Activated CD8-positive, alpha-beta memory T cell treated with anti-CD3 and anti-CD28 coated beads, Interleukin-2, amount 10 ng/mL, durations not matched to agents 7 days and 5 days (primary cell): ENCODE measurements at places on chromosomes 1 and 21.

DNA sequence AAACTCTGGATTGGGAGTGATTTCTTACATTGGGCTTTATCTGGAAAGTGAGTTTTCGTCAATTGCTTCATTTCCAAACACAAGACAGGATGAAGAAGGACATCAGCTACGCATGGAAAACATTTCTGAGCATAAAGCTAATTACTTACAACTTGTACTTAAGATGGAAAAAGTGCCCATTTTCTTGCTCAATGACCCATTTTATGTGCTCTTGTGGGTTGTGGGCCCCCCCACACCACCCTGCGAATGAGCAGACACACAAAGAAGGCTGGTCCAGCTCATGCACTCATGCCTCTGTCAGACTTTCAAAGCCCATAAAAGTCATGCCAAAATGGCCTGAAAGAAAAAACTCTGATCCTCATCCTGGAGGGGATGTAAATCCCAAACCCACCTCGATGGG, 663.0 kb downstream of the AJAP1 start:
- DNase-seq = no peak

DNA sequence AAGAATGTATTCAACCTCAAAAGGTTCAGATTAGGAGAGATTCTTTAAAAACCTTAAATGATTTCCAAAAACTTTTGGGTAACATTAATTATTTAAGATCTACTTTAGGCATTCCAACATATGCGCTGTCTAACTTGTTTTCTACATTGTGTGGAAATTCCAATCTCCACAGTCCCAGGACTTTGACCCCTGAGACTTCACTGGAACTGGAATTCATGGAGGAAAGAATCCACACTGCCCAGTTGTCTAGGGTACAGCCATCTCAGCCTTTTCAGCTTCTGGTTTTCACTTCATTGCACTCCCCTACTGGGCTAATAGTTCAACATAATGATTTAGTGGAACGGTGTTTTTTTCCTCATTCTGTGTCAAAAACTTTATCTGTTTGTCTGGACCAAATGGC, 161.5 kb downstream of the IER5 start:
- DNase-seq = no peak

- no peak for DNase-seq
These were observed 26.8 kb downstream of the GFI1 start for GRCh38 chr1:92459871-92460320.

DNA sequence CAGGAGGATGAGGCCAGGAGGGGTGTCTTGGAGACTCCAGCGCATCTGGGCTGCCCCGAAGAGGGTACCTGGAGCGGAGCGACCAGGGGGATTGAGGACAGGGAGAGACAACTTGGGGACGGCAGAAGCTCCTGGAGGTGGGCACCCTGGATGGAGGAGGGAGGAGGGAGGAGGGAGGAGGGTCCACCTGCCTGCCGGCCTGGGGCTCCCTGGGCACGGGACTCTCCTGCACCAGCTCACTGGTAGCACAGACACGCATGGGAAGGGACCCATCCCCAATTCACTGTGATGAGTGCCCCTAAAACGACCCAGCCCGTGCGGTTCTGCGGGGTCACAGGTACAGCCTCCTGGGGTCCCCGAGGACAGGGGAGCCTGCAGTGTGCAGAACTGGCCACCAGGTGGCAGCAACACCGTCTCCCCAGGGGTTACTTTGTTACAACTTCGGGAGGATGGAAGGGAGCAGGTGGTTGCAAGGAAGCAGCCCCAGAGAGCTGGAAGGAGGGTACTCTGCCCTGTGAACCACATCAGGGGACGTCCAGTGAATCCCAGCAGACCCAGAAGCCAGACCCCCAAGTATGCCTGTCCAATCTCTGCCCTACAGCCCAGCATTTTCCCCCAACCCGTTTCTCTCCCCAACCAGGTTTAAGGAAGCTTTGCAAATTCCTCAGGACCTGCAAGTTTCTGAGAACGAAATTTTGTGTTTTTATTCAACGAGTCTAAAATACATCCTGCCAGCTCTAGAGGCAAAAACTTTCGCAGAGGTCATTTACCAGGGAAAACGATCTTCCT, 482.4 kb downstream of the NPHP4 start:
- DNase-seq = peak; percentile 70

GRCh38 chr1:235938709-235939479, 72.2 kb upstream of the LYST start:
- DNase-seq = no peak

DNA sequence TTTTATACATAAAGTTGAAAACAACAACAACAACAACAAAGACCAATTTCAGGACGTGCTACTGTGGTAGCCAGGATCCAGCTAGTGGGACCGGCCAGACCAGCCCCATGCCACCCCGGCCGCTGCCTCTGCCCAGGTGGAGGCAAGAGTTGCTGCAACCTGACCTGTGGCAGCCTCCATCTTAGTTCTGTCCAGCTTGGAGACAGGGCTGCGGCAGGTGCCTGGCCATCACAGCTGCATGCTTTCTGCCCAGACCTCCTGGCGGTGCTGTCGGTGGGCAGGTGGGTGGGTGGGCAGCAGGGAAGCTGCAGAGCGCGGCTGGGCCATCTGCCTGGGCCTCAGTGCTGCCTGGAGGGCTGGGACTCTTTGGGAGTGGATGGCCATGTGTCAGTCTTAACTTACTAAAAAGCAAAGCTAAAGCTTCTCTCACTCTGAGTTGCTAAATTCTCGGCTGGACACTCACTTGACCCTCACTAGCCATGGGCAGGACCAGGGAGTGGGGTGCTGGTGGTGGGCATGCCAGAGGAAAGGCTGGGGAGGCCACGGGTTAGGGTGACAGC, 38.6 kb downstream of the KIAA1614 start:
- no peak for DNase-seq

- DNase-seq = no peak
These were observed 66.8 kb downstream of the KCNN3 start for GRCh38 chr1:154802982-154803920.

- DNase-seq = no peak
These were observed 23.7 kb upstream of the SRRM1 start for GRCh38 chr1:24619376-24619775.

- DNase-seq = no peak
These were observed 31.1 kb downstream of the TMEM50A start for GRCh38 chr1:25369241-25369640.
